ENCODE measurements at places on chromosomes 7 and 10.

DNA sequence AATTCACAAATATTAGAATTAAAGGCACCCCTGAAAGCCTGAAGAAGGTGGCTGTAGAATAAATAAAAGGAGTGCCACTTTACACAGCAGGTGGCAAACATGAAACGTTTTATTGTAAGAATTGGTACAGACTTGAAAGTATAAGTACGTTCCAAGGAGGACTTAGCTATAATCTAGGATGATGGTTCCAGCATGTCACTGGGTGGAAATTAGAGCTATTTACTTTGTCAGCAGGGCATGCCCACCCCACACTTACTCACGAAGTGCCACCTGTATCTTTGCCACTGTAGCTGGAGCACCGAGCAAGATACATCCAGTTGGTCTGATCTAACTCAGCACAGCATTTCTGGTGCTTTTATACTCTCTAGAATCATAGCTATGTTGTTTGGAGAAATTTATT, 97.8 kb downstream of the GRM8 start:
- no peaks in the 10 kb centered on the region for H3K27me3 ChIP-seq
- H3K4me1 ChIP-seq: peaks cover 5% of the 10 kb centered on the region
- H3K27ac ChIP-seq: no peak overlapping the region
- DNase-seq: no peak

DNA sequence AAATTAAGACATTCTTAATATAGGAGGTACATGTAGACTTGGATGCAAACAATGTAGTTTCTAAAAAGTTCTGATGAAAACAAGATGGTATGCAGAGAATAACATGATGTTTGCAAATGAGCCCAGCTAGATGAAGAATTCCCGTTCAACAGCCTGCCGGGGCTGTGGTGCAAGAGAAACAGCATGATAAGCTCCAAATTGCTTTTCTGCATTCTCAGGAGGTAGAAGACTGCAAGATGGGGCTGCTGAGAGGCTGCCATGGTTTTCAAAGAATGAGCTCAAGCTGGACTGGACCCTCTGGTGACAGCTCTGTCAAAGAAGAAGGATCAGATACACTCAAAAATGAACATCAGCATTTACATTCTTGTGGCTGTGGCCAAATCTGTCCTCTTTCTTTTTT, 73.4 kb upstream of the PALS2 start:
- H3K4me1 ChIP-seq: peaks cover 29% of the 10 kb centered on the region
- H3K36me3 ChIP-seq: no peaks in the 10 kb centered on the region
- no peak overlapping the region for H3K4me3 ChIP-seq
- DNase-seq: no peak
- no peaks in the 10 kb centered on the region for H3K27me3 ChIP-seq

DNA sequence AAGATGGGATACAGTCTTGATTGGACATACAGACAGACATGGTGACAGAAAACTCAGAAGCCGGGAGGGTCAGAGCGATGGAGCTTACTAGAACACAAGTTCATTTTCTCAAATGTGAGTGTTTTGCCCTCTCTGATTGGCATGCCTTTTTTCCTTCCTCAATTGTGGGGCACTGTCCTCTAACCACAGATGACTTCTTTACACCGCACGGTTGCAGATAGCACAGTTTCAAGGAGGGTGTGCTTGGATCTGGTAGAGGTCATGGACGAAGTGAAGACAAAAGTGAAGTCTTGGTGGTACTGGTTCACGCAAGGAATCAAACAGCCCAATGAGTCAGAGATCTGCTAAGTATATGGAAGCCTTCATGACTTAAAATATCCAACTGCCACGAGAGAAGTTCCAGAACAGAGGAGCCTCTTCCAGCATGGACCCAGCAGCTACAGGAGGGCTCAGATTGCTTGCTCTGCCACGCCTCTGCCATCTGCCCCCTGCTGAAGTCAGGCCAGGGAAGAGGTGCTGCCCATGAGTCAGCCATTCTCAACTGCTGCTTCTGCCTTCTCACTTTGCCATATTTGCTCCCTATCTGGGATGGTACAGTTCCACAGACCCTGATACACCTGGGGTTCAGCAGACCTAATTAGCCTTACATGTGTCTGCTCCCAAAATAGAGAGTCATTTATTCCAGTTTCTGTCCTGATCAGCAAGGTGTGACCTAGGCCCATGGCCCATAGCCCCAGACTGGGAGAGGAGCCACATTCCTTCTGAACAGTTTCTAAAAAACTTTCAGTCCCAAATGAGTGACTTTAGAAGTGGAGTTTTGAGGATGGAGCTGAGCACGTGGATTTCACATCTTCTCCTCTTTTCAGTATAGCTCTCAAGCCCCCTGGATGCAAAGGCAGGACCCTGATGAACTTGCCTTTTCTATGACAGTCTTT, 413.8 kb downstream of the KCNMA1 start:
- no peak overlapping the region for H3K4me3 ChIP-seq
- peaks cover 23% of the 10 kb centered on the region for H3K4me1 ChIP-seq
- H3K36me3 ChIP-seq: no peaks in the 10 kb centered on the region
- H3K27me3 ChIP-seq: peaks cover 22% of the 10 kb centered on the region

DNA sequence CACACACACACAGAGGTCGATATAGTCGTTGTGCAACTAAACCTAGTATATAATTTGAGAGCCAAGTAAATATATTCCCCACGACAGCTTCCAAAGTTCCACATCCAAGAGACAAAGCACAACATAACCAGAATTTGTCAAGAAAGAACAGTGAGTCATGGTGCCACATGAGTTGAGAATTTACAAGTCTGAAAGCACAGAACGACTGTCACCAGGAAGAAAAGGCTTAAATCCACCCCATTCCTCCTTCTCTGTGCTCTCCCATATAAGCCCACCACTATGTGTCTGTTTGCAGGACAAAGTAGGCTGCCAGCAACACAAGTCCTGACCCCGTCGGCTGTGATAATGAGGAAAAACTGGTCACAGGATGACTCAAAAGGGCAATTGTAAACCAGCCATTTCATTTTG, 32.8 kb downstream of the GSAP start:
- H3K4me1 ChIP-seq: peaks cover 9% of the 10 kb centered on the region
- no peak overlapping the region for H3K27ac ChIP-seq
- peaks cover 17% of the 10 kb centered on the region for H3K27me3 ChIP-seq

GRCh38 chr10:124744102-124745050, at the start of gene FAM53B:
Gene FAM53B, minus strand, starts transcription at chr10:124744378. Its CDS starts 37,665 bp downstream, at chr10:124706713.
- H3K27me3 ChIP-seq: peaks cover 2% of the 10 kb centered on the region
- peak; percentile 88 for DNase-seq
- H3K4me1 ChIP-seq: peaks cover 54% of the 10 kb centered on the region
- H3K36me3 ChIP-seq: no peaks in the 10 kb centered on the region

- H3K4me3 ChIP-seq: no peak overlapping the region
- peaks cover 94% of the 10 kb centered on the region for H3K36me3 ChIP-seq
- H3K27ac ChIP-seq: peak overlapping the region; percentile 64
- no peaks in the 10 kb centered on the region for H3K4me1 ChIP-seq
- DNase-seq: no peak
- H3K27me3 ChIP-seq: no peaks in the 10 kb centered on the region
These were observed 14.7 kb downstream of the COL1A2 start for GRCh38 chr7:94409200-94409948.

- H3K4me1 ChIP-seq: peaks cover 50% of the 10 kb centered on the region
- no peaks in the 10 kb centered on the region for H3K36me3 ChIP-seq
- H3K27ac ChIP-seq: no peak overlapping the region
- H3K4me3 ChIP-seq: peak overlapping the region; percentile 79
These were observed 58.1 kb downstream of the UNCX start for GRCh38 chr7:1290679-1291356.

- H3K4me1 ChIP-seq: no peaks in the 10 kb centered on the region
- DNase-seq: no peak
- H3K36me3 ChIP-seq: peaks cover 11% of the 10 kb centered on the region
- peaks cover 12% of the 10 kb centered on the region for H3K27me3 ChIP-seq
- H3K27ac ChIP-seq: no peak overlapping the region
- no peak overlapping the region for H3K4me3 ChIP-seq
These were observed 27.4 kb upstream of the PLA2G12B start for GRCh38 chr10:72981882-72982529.

GRCh38 chr7:134378562-134378961, 61.8 kb upstream of the SLC35B4 start:
- no peaks in the 10 kb centered on the region for H3K4me1 ChIP-seq
- H3K27me3 ChIP-seq: peaks cover 20% of the 10 kb centered on the region
- H3K36me3 ChIP-seq: no peaks in the 10 kb centered on the region
- no peak overlapping the region for H3K27ac ChIP-seq

DNA sequence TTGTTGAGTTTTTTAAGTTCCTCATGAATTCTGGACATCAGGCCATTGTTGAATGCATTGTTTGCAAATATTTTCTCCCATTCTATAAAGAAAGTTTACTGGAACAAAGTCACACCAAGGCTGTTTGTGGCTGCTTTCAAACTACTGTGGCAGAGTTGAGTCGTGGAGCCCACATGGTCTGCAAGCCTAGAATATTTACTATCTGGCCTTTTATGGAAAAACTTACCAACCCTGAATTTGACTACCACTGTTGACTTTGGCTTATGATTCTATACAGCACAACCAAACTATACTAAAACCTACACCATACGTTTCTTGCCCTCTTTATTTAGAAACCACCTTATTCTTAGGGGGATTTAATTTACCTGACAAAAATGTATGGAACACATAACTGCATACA, 239.1 kb downstream of the KCNMA1 start:
- no peaks in the 10 kb centered on the region for H3K36me3 ChIP-seq
- no peak overlapping the region for H3K27ac ChIP-seq
- no peak for DNase-seq
- peaks cover 5% of the 10 kb centered on the region for H3K4me1 ChIP-seq
- H3K27me3 ChIP-seq: peaks cover 18% of the 10 kb centered on the region
- no peak overlapping the region for H3K4me3 ChIP-seq

- H3K27ac ChIP-seq: no peak overlapping the region
- no peak for DNase-seq
- H3K36me3 ChIP-seq: no peaks in the 10 kb centered on the region
- H3K27me3 ChIP-seq: peaks cover 3% of the 10 kb centered on the region
- H3K4me1 ChIP-seq: no peaks in the 10 kb centered on the region
These were observed 63.2 kb upstream of the AMPH start for GRCh38 chr7:38694326-38694725.

- no peak overlapping the region for H3K27ac ChIP-seq
- H3K4me3 ChIP-seq: no peak overlapping the region
- H3K27me3 ChIP-seq: no peaks in the 10 kb centered on the region
- DNase-seq: no peak
- no peaks in the 10 kb centered on the region for H3K36me3 ChIP-seq
These were observed 127.5 kb downstream of the CRPPA start for GRCh38 chr7:16293669-16294425.

- DNase-seq: no peak
- H3K4me1 ChIP-seq: peaks cover 15% of the 10 kb centered on the region
- H3K27me3 ChIP-seq: peaks cover 12% of the 10 kb centered on the region
- H3K36me3 ChIP-seq: peaks cover 1% of the 10 kb centered on the region
- no peak overlapping the region for H3K27ac ChIP-seq
These were observed 1.3 kb downstream of the BHLHA15 start for GRCh38 chr7:98212532-98213041.

DNA sequence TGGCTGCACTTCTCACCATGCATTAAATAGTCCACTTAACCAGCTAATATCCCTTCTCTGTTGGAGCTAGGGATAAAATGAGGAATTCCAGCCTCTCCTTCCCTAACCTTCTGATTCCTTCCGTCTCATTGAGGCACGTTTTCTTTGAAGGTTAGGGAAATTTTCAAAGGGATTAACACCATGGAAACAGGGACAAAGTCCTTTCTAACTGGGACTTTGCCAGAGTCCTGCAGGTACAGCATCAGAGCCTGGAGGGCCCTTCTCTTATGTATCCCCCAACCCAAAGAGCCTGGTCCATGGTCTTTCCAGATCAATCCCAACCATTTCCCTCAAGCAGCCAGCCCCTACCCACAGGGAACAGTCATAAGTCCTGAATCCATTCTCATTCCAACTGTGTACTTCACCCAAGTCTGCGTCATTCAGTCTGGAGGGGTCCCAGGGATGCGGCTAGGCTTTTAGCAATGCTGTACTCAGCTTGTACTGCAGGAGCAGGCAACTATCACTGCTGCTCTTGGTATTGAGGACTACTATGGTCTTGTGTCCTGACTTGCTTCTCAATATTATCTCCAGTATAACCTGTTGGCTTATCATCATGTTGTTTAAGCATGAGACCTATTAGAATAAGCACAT, 34.6 kb upstream of the CROT start:
- peaks cover 7% of the 10 kb centered on the region for H3K27me3 ChIP-seq
- no peak overlapping the region for H3K27ac ChIP-seq
- H3K4me3 ChIP-seq: no peak overlapping the region
- H3K4me1 ChIP-seq: no peaks in the 10 kb centered on the region
- no peak for DNase-seq

GRCh38 chr10:123994417-123995081, 98.8 kb downstream of the CHST15 start:
- no peak overlapping the region for H3K27ac ChIP-seq
- peaks cover 14% of the 10 kb centered on the region for H3K4me1 ChIP-seq
- H3K36me3 ChIP-seq: no peaks in the 10 kb centered on the region
- H3K4me3 ChIP-seq: peak overlapping the region; percentile 71
- peak; percentile 98 for DNase-seq
- peaks cover 71% of the 10 kb centered on the region for H3K27me3 ChIP-seq

GRCh38 chr7:714251-714671, 12.2 kb upstream of the DNAAF5 start:
- peak overlapping the region; percentile 72 for H3K4me3 ChIP-seq
- peaks cover 5% of the 10 kb centered on the region for H3K27me3 ChIP-seq
- H3K4me1 ChIP-seq: peaks cover 33% of the 10 kb centered on the region
- H3K27ac ChIP-seq: peak overlapping the region; percentile 84

DNA sequence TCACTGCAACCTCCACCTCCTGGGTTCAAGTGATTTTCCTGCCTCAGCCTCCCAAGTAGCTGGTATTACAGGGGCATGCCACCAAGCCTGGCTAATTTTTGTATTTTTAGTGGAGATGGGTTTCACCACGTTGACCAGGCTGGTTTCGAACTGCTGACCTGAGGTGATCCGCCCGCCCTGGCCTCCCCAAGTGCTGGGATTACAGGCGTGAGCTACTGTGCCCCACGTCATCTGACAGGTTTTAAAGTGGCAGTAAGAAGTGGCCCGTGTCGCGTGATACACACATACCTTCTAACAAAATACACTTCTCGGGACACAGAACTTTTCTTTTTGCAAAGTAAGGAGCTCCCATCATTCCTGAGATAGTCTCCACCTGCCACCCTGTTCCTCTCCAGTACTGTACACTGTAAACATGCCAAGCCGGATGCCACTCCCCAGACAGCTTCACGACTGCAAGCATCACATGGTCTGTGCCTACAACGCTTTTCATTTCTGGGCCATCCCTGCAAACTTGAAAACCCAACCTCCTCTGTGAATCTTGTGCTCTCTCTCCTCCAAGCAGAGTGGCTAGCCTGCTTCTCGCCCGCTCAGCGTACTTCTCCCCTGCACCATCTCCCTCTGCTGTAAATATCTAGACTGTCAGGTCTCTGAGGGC, 256.3 kb upstream of the KLF14 start:
- no peak overlapping the region for H3K4me3 ChIP-seq
- H3K36me3 ChIP-seq: no peaks in the 10 kb centered on the region
- no peak for DNase-seq
- H3K27ac ChIP-seq: peak overlapping the region; percentile 58

- no peak overlapping the region for H3K27ac ChIP-seq
- H3K4me1 ChIP-seq: peaks cover 18% of the 10 kb centered on the region
- peaks cover 12% of the 10 kb centered on the region for H3K36me3 ChIP-seq
- peaks cover 9% of the 10 kb centered on the region for H3K27me3 ChIP-seq
- peak; percentile 19 for DNase-seq
- H3K4me3 ChIP-seq: no peak overlapping the region
These were observed 356.5 kb upstream of the KLF6 start for GRCh38 chr10:4141471-4141870.

GRCh38 chr10:69352569-69353264, 64.0 kb downstream of the TACR2 start:
- no peak overlapping the region for H3K4me3 ChIP-seq
- H3K27me3 ChIP-seq: no peaks in the 10 kb centered on the region
- no peak for DNase-seq
- no peak overlapping the region for H3K27ac ChIP-seq
- peaks cover 31% of the 10 kb centered on the region for H3K36me3 ChIP-seq
- peaks cover 17% of the 10 kb centered on the region for H3K4me1 ChIP-seq
